NCI-H1105 treated with DMSO at 0.1 percent for 48 hours (cell line): ENCODE measurements at places on chromosomes 3 and 15.

DNA sequence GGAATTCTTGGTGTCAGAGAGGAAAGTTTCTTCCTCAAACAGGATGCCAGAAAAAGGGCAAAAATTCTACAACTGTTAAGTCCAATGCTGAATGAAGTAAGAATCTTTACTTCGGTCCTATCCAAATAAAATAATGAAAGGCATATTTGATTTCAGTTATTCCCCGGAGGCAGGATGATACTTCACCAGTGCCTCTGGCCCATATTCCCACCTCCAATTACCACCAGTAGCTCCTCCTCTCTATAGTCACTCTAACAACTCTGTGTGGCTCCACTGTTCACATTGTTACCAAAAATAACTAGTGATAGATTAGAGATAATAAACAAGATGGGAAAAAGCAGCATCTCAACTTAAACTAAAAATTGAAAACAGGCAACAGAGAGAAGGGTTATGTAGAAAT lies 20.7 kb downstream of the MAP1A start:
- no peak for DNase-seq

DNA sequence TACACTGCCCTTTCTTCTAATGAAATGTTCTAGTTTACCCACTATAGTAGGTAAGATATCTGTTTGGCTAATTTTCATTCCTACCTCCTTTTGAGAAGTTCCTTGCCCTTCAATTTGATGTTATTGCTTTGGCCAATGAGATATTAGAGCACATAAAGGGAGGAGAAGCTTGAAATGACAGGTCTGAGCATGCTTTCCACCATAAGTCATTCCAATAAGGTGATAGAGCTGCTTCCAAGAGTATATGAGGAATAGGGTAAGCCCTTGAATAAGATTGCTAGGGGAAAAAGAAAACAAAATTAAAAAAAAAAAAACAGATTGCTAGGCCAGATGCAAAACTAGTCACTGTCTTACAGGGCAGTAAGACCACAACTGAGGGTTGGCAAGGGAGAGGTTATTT lies 78.9 kb upstream of the TRIM42 start:
- no peak for DNase-seq

DNA sequence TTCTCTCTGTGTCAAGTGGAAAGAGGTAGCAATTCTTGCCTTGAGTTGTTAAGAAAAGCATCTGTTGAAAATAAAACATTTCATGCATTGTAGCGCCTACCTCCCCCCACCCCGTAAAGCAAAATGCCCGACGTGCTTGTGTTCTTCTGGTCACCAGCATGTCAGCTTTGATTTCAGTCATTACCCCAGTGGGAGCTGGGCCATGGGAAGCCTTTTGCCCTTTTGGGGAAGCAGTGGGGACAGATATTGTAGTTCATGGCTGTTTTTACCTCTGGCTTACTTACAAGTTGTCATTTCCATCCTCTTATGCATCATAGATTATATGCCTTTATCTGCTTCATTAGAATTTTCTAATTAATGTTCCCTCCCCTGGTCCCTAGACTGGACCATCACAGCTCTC lies 328.7 kb downstream of the RYR3 start:
- DNase-seq = no peak

GRCh38 chr3:183272791-183273190 lies 19.7 kb downstream of the B3GNT5 start:
- DNase-seq = no peak

GRCh38 chr15:40054855-40055575 lies 16.0 kb upstream of the SRP14 start:
- DNase-seq = peak; percentile 43

DNA sequence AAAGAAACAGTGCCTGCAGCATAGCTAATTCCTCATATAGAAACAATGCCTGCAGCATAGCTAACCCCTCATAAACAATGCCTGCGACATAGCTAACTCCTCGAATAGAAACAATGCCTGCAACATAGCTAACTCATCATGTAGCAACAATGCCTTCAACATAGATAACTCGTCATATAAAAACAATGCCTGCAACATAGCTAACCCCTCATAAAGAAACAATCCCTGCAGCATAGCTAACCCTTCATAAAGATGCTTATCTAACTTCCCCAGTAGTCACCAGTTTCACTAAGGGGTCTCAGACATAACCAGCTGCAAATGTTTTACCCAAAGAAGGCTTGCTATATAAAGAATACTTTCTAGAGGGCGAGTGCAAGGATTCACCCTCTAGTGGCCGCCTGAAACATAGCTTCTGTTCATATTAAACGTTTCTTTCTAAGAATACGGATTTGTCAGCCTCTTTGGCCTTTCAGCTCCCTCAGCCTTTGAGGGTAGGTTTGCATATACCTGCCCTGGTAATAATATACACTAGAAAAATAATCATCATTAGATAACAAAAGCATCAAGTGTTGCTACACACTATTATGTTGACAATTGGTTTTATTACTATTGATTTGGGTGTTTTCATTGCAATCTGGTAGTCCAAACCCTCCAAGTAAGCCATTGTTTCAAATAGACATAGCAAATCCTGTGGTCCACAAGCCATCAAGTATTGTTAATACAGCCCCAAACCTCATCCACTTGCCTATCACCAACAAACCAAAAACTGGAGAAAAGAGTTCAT lies 44.4 kb upstream of the FAN1 start:
- DNase-seq = no peak
